ENCODE measurements at places on chromosomes 4 and X. TPM values are rescaled to one million over a fixed set of nuclear protein-coding genes. Genes with fewer than 3 reads are reported as not detected.

The CNKSR2 gene
- 1.0 TPM for total RNA-seq

The GAB3 gene
- 1.9 TPM for total RNA-seq

The TTC29 gene
- 0.26 TPM for total RNA-seq

The GPAT3 gene
- total RNA-seq: 2.6 TPM

The NWD2 gene
- not detected for total RNA-seq

The MAGEC3 gene
- total RNA-seq: not detected

The NXT2 gene
- 10.0 TPM for total RNA-seq

The SCRG1 gene
- total RNA-seq: not detected

The CXCL10 gene
- total RNA-seq: 3.4 TPM

The MBNL3 gene
- 3.8 TPM for total RNA-seq

The PRDM8 gene
- total RNA-seq: 11.9 TPM

The SERTM2 gene
- not detected for total RNA-seq

The VEGFC gene
- total RNA-seq: 63.4 TPM

The DGKK gene
- not detected for total RNA-seq

The STIM2 gene
- 18.6 TPM for total RNA-seq

The SSX2B gene
- total RNA-seq: not detected

The SOX3 gene
- total RNA-seq: not detected

The KCNE5 gene
- total RNA-seq: 0.52 TPM

The CT45A3 gene
- total RNA-seq: not detected

The BEND2 gene
- total RNA-seq: not detected

The SLC34A2 gene
- total RNA-seq: not detected

The TDO2 gene
- 0.78 TPM for total RNA-seq

The AMBN gene
- total RNA-seq: not detected

The EMCN gene
- total RNA-seq: not detected

The CXXC4 gene
- 6.8 TPM for total RNA-seq

The CXCL9 gene
- not detected for total RNA-seq

The SMIM10L2A gene
- 0.08 TPM for total RNA-seq

The COL4A5 gene
- 153 TPM for total RNA-seq

The P2RY10 gene
- total RNA-seq: not detected

The PCGF3 gene
- 30.6 TPM for total RNA-seq

The CLGN gene
- 3.0 TPM for total RNA-seq

The AKAP4 gene
- not detected for total RNA-seq

The FOXO4 gene
- total RNA-seq: 3.6 TPM

The AMER1 gene
- total RNA-seq: 1.8 TPM

The TMEM175 gene
- total RNA-seq: 11.0 TPM

The PAGE5 gene
- not detected for total RNA-seq

The SH3D19 gene
- 19.8 TPM for total RNA-seq

The XAGE5 gene
- not detected for total RNA-seq

The UBA6 gene
- total RNA-seq: 70.3 TPM

The FGFBP1 gene
- total RNA-seq: 0.65 TPM

The GYPA gene
- total RNA-seq: not detected

The FAM9C gene
- not detected for total RNA-seq
